Lung (tissue), 17 donors: ENCODE measurements at places on chromosomes 12 and 14. TPM values are rescaled to one million over a fixed set of nuclear protein-coding genes. Genes with fewer than 3 reads are reported as not detected.

DNA sequence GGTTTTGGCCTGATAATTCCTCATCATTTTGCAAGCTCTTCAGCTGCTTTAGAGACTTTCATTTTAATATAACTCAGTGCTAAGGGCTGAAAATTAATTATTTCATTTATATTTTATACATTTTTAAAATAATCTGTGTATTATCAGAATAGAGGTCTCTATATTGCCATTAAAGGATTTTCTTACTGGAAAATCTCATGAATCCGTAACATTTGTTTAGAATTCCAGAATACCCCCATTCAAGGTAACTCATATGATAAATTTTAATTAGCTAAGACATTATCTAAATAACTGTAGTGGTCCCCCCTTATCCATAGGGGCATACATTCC lies 51.6 kb downstream of the BMAL2 start:
- H3K27ac ChIP-seq: no peak overlapping the region
- no peak overlapping the region for H3K4me3 ChIP-seq
- no peaks in the 10 kb centered on the region for H3K4me1 ChIP-seq
- H3K27me3 ChIP-seq: no peaks in the 10 kb centered on the region
- no peak for DNase-seq
- no peaks in the 10 kb centered on the region for H3K36me3 ChIP-seq

DNA sequence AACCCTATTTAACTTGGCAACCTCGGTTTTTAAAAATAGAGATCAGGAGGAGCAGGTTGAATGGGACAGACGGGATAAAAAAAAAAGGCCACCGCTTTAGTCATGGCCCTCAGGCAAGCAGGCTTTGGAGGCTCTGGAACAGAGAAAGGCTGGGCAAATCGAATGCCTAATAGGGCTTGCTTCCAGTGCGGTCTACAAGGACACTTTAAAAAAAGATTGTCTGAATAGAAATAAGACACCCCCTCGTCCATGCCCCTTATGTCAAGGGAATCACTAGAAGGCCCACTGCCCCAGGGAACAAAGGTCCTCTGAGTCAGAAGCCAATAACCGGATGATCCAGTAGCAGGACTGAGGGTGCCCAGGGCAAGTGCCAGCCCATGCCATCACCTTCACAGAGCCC lies 265.8 kb downstream of the CPNE8 start:
- H3K27ac ChIP-seq: no peak overlapping the region
- no peaks in the 10 kb centered on the region for H3K27me3 ChIP-seq
- no peaks in the 10 kb centered on the region for H3K36me3 ChIP-seq
- no peaks in the 10 kb centered on the region for H3K4me1 ChIP-seq

GRCh38 chr12:131093604-131093955 lies 139.9 kb downstream of the ADGRD1 start:
- H3K4me3 ChIP-seq: no peak overlapping the region
- peaks cover 9% of the 10 kb centered on the region for H3K36me3 ChIP-seq
- DNase-seq: no peak
- no peaks in the 10 kb centered on the region for H3K4me1 ChIP-seq
- no peak overlapping the region for H3K27ac ChIP-seq
- H3K27me3 ChIP-seq: no peaks in the 10 kb centered on the region

The RPGRIP1 gene
- total RNA-seq: 0.65 TPM

The FANCM gene
- 13.6 TPM for total RNA-seq

GRCh38 chr12:54967461-54967860 lies 17.1 kb downstream of the TESPA1 start:
- no peaks in the 10 kb centered on the region for H3K36me3 ChIP-seq
- H3K4me3 ChIP-seq: no peak overlapping the region
- DNase-seq: no peak
- peaks cover 4% of the 10 kb centered on the region for H3K27me3 ChIP-seq

DNA sequence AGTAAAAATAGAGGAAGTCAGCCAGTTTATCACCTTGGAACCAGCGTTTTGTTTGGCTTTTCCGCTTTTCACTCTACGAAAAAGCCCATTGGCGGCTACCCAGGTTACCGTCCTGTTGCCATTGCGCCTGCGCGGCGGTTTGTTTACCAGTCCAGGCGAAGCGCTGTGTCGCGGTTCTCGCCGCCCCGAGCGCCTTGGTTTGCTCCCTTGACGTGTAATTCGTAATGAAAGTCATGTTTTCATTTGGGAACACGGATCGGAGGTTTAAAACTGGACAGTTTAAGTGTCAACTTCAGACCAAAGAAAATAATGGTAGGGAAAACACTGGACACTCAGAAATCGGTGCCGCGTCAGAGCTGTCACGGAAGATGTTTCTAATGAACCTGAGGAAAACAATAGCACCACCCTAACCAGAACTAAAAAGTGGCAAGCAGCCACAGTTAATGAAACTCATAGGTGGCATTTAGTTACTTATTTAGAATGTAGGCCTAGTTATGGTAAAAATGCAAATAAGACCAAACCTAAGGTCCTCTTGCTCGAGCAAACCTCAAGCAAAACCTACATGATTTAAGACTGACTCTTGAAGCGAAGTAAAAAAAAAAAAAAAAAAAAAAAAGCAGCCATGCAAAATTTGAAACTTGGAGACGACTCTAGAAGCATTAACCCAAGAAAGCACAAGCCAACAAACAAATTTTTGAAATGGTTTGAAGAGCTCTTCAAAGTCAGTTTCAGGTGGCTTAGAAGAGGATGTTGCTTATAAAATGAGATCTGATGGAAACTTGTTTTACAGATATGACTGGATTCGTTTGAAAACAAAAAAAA lies 790 bp upstream of the GPR19 start:
- no peaks in the 10 kb centered on the region for H3K4me1 ChIP-seq
- H3K4me3 ChIP-seq: peak overlapping the region; percentile 38
- H3K36me3 ChIP-seq: no peaks in the 10 kb centered on the region
- peak; percentile 94 for DNase-seq

The DHH gene
- total RNA-seq: 1.3 TPM
